CD4-positive, alpha-beta T cell treated with Interferon alpha-2 for 1 hour (primary cell): ENCODE measurements at places on chromosomes 16 and 17.

- DNase-seq, result peak; percentile 13
These were observed 26.9 kb downstream of the RGS9 start for GRCh38 chr17:65163990-65164495.

GRCh38 chr17:13792314-13792713 lies 190.6 kb upstream of the HS3ST3A1 start:
- DNase-seq, result no peak

GRCh38 chr17:28948873-28949184 lies 2.5 kb downstream of the PHF12 start:
- DNase-seq, result no peak

GRCh38 chr17:17547210-17547764 lies 44.2 kb downstream of the PEMT start:
- no peak for DNase-seq

DNA sequence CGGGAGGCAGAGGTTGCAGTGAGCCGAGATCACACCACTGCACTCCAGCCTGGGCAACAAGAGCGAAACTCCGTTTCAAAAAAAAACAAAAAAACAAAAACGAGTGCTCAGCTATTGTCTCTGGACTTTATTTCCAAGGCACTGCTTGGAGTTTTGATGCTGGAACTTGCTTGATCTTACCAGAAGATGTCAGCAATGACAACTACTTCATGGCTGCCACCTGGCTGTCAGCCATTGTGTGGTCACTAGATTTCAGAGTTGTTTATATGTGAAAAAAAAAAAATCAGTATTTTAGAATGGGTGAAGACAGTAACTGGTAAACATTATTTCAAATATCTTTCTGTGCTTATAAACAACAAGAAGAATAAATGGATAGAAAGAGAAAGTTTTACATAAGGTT lies 26.3 kb upstream of the OR4D1 start:
- peak; percentile 75 for DNase-seq

GRCh38 chr17:77124192-77124889 lies 16.4 kb upstream of the SEC14L1 start:
- no peak for DNase-seq

DNA sequence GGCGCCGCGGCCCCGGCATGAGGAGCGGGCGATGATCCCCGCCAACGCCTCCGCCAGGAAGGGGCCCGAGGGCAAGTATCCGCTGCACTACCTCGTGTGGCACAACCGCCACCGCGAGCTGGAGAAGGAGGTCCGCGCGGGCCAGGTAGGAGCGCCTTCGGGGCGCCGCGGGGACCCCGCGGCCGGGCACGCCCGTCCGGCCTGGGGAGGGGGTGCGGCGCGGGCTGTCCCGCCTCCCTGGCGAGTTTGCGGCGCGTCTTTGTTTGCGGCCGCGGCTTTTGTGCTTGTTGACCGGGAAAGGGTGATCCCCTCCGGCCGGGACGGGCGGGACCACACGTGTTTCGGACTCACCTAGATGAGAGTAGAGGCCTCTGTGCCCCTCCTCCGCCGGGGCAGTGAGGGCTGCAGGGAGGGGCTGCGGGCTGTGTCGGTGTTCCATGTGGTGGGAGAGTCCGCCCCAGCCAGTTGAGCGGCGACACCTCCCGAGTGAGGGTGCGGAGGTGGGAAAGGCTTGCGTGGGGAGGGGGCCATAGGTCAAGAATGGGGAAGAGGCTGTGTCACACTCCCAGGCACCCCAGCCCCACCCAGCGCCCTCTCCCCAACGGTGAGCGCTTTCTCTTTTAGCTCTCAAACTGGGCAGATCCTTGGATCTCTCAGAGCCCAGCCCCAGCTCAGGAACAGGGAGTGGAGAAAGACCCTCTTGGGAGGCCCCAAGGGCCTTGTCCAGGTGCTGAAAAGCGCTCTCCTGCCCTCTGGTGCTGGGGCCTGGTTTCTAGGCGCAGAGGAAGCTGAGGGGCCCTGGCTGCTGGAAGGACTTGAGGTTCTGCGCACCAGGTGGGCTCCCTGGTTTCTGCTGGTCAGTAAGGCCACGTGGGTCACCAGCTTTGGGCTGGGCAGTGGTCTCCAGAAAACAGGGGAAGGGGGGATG lies 923 bp downstream of the ANKRD13B start:
- DNase-seq, result no peak

GRCh38 chr17:61568219-61569072 lies 22.6 kb downstream of the NACA2 start:
- DNase-seq, result no peak

- no peak for DNase-seq
These were observed 2.4 kb downstream of the USP6 start for GRCh38 chr17:5118219-5118618.

GRCh38 chr17:77451245-77451893 lies 310.6 kb downstream of the SEC14L1 start:
- DNase-seq, result peak; percentile 73

- no peak for DNase-seq
These were observed 80.6 kb downstream of the OR1D5 start for GRCh38 chr17:2982854-2983253.

GRCh38 chr17:51869387-51869786 lies 289.1 kb downstream of the CA10 start:
- no peak for DNase-seq

DNA sequence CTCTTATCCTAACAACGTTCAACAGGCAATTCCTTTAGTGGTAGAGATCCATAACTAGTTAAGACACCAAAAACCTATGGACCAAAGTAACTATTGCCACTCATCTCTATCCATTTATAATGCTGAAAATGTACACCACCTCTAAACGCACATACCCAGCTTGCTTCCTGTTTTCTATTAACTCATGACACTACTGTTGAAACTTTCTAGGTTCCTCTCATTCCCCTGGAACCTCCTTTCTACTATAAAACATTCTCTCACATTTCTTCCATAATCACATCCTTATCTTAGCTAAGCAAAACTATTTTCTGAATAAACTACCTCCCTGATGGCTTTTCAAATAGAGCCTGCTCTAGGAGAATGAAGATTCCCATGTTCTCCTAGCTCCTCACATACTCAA lies 42.9 kb upstream of the KSR1 start:
- no peak for DNase-seq

DNA sequence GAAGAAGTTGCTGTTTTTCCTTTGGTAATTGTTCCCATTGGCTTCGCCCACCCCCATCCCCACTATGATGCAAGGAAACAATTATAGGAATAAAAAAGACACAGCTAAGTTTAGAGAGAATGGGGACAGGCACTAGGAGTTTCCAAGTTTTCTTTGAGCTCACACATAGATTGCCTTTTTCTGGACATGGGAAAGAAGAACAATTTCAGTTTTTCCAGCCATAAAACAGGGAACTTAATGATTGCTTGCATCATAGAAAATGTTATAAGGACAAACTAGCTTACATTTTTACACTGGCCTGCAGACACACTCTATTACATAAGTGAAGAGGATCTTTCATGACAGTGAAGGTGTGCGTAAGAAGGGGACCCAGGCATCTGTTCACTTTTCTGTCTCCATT lies 142.3 kb upstream of the ZFHX3 start:
- DNase-seq, result no peak

- DNase-seq, result no peak
These were observed 5.0 kb downstream of the PIK3R6 start for GRCh38 chr17:8862213-8863056.

- peak; percentile 41 for DNase-seq
These were observed at the start of gene MYO1D for GRCh38 chr17:32876417-32877163. TSS of gene MYO1D (minus strand) at chr17:32877124. CDS start at chr17:32876872, 252 bp downstream.

- DNase-seq, result no peak
These were observed 39.3 kb upstream of the IRX5 start for GRCh38 chr16:54891346-54891745.

DNA sequence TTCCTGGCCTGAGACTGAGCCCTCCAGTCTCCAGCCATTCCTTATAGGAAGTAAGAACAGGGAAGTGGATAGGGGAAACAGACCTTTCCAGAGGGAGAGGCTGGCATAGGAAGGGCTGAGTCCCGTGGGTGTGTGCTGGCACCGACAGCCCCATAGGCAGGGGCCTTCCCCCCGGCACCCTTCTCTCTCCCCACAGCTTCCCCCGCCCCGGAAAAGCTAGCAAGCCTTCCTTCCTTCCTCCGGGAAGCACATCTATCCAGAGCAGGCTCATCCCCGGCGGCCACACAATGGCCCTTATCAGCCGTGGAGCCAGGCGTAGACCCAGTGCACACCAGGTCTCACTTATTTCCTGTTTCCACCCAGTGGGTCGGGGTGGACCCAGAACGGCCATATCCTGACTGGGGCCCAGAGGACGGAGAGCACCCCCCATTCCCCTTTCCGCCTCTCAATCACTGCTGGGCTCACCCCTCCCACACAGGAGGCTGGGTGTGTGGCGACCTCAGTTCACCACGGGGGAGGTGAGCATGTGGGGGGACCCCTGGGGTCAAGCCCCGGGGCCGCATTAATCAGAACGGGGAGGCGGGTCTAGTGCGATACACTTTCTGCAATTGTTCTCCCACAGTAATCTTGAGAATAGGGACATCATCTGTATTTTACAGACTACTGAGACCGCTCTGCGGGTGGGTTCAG lies 950 bp upstream of the MYO1C start:
- no peak for DNase-seq

DNA sequence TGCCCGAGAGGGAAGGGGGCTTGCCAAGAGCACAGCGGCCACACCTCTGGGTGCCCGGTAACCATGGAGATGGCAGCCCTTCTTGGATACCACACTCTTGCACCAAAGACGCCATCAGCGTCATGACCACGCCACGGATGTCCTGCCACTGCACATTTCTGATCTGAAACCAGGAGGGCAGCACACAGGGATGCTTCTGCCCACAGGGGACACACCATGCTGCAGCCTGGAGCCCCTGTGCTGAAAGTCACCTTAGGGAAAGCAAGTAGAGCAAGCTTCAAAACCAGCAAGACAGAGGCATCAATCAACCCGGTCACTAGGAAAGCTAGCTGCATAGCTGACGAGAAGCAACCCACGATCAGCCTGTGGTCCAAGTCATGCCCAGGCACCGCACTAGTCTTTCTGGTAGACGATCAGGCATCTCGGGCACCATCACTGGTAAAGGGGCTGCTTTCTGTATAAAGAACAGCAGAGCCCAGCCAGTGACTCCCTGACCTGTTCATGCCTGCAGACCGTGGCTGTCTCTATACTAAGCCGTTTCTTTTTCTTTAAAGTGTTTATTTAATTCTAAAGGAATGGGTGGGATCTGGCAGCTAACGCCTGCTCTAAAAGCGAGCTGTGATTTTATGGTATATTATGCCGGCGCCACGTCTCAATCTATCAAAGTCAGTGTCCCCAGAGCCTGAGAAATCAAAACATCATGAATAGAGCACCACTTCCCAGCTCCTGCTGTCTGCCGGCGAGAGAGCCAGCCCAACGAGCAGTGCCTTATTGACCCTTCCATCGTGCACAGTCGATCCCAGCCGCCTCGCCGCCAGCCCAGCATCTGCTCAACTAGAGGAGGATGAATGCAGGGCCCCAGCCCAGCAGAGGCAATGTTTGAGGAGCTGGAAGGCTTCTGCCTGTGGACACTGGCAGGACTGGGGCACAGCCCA lies 244.7 kb downstream of the RBFOX3 start:
- no peak for DNase-seq

GRCh38 chr16:354971-355461 lies 2.5 kb upstream of the AXIN1 start:
- DNase-seq, result peak; percentile 49

- DNase-seq, result peak; percentile 88
These were observed 9.5 kb upstream of the ARL4D start for GRCh38 chr17:43389046-43389947.

GRCh38 chr16:70457446-70458166 lies 3.2 kb downstream of the FCSK start:
- no peak for DNase-seq

- DNase-seq, result no peak
These were observed 18.9 kb downstream of the TMC5 start for GRCh38 chr16:19436540-19436939.

GRCh38 chr17:30345527-30346075 lies 11.7 kb upstream of the TMIGD1 start:
- DNase-seq, result no peak

GRCh38 chr16:25838724-25839186 lies 147.0 kb downstream of the HS3ST4 start:
- no peak for DNase-seq

GRCh38 chr16:50708373-50709060 lies 15.1 kb downstream of the NOD2 start:
- DNase-seq, result no peak

- DNase-seq, result no peak
These were observed 39.7 kb downstream of the XYLT1 start for GRCh38 chr16:17431012-17431411.

DNA sequence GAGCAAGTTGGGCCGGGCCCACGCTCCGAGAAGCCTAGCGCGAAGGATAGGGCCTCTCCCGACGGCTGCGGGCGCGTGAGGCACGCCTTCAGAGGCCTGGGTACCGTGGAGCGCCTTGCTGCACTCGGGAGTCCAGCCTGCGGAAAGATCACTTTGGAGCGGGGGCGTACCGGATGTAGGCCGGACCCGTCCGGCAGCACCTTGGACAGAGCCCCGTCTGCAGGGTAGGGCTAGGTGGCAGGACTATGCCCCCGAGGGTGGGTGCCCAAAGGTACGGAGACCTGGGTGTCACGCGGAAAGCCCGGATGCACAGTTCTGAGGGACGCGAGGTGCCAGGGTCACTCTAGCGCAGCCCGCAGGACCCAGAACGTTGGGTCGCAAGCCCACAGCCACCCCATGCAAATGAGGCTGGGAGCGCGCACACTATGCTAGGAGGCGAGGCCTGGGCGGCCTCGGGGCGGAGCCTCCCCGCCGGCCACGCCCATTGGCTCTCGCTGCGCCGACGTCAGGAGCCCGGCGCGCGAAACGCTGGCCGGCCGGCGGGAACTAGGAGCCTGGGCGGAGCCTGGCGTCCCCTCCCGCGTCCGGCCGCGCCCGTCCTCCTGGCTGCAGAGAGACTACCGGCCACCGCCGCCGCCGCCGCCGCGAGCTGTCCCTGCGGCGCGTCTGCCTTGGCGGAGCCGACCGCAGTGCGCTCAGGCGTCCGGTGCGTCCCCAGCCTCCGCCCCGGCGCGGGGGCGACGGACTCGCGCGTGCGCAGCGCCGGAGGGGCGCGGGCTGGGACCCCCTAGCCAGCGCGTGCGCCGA lies at the start of gene PAQR4:
Gene PAQR4, plus strand, starts transcription at position 611 of the 807 bp plus-strand sequence. CDS start 327 bp downstream, outside the sequence.
- DNase-seq, result peak; percentile 81

- DNase-seq, result peak; percentile 23
These were observed 10.3 kb downstream of the HSPB9 start for GRCh38 chr17:42132941-42133340.

DNA sequence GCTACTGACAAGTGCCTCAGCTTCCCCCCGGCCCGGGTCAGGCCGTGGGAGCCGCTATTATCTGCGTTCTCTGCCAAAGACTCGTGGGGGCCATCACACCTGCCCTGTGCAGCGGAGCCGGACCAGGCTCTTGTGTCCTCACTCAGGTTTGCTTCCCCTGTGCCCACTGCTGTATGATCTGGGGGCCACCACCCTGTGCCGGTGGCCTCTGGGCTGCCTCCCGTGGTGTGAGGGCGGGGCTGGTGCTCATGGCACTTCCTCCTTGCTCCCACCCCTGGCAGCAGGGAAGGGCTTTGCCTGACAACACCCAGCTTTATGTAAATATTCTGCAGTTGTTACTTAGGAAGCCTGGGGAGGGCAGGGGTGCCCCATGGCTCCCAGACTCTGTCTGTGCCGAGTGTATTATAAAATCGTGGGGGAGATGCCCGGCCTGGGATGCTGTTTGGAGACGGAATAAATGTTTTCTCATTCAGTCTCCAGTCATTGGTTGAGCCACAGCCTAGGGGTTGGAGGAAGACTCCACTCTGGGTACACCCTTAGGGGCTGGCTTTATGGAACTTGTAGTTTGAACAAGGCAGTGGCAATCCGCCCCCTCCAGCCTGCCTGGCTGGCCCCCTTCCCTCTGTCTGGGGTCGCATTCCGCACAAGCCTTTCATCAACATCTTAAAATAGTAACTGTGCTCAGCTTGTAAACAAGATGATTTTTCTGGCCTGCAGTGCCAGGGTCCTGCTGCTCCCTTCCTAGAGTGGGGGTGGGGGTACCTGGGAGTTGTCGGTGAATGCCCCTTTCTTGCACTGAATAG lies 4.1 kb downstream of the SYNGR2 start:
- DNase-seq, result peak; percentile 45
